ENCODE measurements at places on chromosomes 2 and 18.

- no peak for DNase-seq
Measured at GRCh38 chr2:33496150-33496549, 19.7 kb downstream of the RASGRP3 start.

DNA sequence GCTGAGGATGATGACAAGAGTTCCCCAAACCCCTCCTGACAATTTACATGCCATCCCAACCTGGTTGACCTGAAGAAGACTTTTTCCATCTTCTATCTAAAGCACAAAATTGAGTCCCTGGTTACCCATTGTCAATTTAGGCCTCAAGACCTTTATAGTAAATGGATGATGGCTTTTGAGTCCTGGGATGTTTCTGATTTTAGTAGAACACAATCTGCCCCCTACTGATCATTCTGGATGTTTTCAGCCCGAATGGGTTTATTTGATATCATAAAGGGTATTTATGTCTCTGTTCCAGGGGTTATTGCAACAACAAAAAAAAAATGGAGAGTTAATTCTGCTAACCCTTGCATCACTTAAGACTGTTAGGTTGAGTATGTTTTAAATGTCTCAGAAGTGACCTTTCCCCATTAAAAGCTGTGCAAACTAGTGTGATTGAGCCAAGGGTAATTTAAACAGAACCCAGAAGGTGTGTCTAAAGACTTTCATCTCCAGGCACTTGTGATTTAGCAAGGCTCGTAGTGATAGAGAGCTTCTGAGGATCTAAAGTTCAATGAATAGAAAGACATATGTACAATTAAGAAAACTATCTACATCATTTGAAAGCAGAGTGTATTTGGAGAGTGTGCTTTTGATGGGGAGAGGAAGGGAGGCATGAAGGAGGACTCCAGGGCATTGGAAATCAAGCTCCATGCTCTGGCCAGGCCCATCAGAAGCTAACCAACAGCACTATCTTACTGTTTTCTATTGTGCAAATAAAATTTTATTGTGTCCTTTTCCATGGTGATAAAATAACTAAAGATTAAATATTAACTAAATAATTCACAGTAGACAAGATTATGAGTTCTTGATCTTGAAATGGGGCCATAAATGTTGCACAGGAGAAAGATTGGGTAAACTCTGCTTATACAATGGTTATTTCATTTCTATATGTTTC, 96.6 kb upstream of the NOSTRIN start:
- no peak for DNase-seq

DNA sequence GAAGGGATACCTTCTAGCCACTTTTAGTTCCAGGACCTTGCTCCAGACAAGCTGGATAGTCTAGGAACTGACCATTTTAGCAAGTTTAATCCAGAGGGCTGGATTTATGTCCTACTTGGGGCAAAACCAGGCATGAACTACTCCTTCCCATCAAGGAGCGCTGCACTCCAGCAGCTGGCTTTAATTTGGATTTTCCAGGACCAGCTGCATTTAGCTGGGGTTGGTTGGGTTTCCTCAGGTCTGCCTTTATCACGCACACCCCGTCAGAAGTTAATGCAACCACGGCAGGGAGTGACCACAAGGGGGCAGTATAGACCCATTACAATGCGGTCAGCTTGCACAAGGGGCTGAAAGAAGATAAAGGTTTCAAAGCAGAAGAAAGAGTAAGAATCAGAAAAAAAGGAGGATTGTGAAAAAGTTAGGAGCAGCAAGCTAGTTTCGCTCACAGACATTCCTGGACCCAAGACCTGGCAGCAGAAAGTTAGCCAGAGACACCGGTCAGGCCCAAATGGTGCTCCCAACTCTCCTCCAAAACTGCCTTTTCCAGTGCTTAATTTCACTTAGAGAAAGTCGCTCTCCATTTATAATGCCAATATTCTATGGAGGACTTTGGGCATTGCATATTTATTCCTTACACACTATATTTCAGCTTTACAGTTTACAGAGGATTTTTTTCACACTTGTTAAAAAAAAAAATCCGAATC, 40.1 kb downstream of the SLC4A1AP start:
- peak; percentile 70 for DNase-seq

- no peak for DNase-seq
Measured at GRCh38 chr18:22778996-22779395, 154.1 kb upstream of the RBBP8 start.

- DNase-seq: no peak
Measured at GRCh38 chr18:54330768-54331548, 26.7 kb downstream of the STARD6 start.

Measured in CD8-positive, alpha-beta memory T cell (primary cell).